Chondrocyte (in vitro differentiated cells): ENCODE measurements at places on chromosomes 16 and 17. TPM values are rescaled to one million over a fixed set of nuclear protein-coding genes. Genes with fewer than 3 reads are reported as not detected.
A peak's percentile ranks its signal among the peaks of the same experiment; 100 is the strongest.

C17orf50 gene
- not detected in 3 replicates for total RNA-seq

GRCh38 chr17:79632432-79632735 is 21.5 kb upstream of the RBFOX3 start:
- no peaks in the 10 kb centered on the region for H3K4me1 ChIP-seq
- H3K36me3 ChIP-seq, result no peaks in the 10 kb centered on the region
- H3K27ac ChIP-seq, result no peak overlapping the region
- peak; percentile 50 for DNase-seq
- no peak overlapping the region for H3K4me3 ChIP-seq

- peaks cover 14% of the 10 kb centered on the region for H3K4me1 ChIP-seq
- H3K4me3 ChIP-seq, result no peak overlapping the region
- H3K27ac ChIP-seq, result no peak overlapping the region
- no peaks in the 10 kb centered on the region for H3K27me3 ChIP-seq
These were observed 75.2 kb downstream of the KATNIP start for GRCh38 chr16:27625050-27625697.

DNA sequence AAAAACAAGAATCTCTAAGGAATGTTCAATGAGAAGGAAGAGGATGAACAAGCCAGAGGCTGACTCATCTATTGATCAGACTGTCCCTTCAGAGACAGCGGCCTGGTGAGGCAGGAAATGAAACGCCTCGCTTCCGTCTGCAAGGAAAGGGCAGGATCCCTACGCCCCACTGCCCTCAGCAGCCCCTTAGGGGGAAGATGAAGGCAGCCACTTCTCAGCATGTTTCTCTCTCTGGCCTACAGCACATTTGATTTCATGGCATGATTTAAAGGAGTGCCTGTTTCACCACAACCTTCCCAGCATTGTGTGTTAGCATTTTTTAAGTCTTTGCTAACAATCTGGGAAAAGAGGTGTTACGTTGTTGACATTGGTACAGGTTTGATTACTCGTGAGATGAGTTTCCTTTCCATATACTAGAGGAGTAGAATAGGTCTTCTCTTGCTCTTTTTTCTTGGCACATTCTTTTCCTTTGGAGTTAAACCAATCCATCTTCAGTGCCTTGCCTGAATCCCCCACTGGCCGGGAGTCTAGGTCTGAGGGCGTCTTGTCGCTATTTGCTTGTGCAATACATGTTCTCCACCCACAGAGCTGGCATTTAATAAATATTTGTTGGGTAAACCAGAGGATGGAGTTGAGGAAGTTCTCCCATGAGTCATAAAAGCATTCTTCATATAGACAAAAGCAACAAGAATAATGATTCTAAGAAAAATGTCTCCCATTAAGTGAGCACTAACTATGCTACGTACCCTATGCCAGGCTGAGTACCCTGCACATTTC is 47.4 kb downstream of the RBFOX3 start:
- H3K27ac ChIP-seq, result no peak overlapping the region
- peak; percentile 27 for DNase-seq
- peaks cover 30% of the 10 kb centered on the region for H3K27me3 ChIP-seq
- H3K4me3 ChIP-seq, result no peak overlapping the region
- no peaks in the 10 kb centered on the region for H3K4me1 ChIP-seq
- no peaks in the 10 kb centered on the region for H3K36me3 ChIP-seq

DNA sequence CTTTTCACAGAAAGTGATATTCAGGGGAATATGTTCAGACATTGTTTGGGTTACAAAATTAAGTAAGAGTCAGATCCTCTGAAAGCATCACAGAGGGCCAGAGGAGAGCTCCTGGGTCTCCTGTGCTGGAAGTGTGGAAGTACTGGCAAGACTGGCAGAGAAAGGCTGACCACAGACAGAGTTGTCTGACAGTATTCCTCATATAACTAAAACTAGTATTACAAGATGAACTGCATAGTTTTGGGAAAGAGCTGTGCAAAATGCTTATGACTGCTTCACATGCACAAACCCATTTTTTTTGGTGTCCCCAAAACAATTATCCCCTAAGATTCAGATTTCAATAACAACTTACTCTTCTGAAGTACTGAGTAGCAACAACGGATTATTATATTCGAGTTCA is 35.2 kb downstream of the N4BP1 start:
- H3K36me3 ChIP-seq, result no peaks in the 10 kb centered on the region
- H3K4me1 ChIP-seq, result peaks cover 54% of the 10 kb centered on the region
- H3K27ac ChIP-seq, result peak overlapping the region; percentile 38
- DNase-seq, result no peak

DNA sequence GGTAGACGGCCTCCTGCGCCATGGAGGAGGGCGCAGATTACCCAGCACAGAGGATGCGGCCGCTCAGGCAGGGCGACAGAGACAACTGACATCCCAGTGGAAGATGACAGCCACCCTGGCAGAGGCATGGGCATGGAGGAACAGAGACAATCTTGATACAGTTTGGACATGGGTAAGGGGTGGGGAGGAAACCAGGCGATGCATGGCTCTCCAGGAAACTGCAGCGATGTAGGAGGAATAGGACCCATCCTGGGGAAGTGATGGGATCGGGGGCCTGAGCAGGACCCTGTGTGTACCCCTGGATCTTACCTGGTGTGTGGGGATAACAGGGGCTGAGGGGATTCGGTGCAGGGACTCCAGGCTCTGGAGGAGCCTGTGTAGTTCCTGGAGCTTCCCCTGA is 4.6 kb downstream of the OSBPL7 start:
- H3K27ac ChIP-seq, result no peak overlapping the region
- no peaks in the 10 kb centered on the region for H3K27me3 ChIP-seq
- no peak overlapping the region for H3K4me3 ChIP-seq
- peaks cover 34% of the 10 kb centered on the region for H3K36me3 ChIP-seq

GRCh38 chr17:50677851-50678375 is 29.8 kb downstream of the ANKRD40 start:
- H3K27me3 ChIP-seq, result no peaks in the 10 kb centered on the region
- H3K27ac ChIP-seq, result no peak overlapping the region
- H3K36me3 ChIP-seq, result no peaks in the 10 kb centered on the region
- DNase-seq, result no peak
- no peak overlapping the region for H3K4me3 ChIP-seq
